Colonic mucosa (tissue), 4 donors: ENCODE measurements at places on chromosomes 13 and 19.

DNA sequence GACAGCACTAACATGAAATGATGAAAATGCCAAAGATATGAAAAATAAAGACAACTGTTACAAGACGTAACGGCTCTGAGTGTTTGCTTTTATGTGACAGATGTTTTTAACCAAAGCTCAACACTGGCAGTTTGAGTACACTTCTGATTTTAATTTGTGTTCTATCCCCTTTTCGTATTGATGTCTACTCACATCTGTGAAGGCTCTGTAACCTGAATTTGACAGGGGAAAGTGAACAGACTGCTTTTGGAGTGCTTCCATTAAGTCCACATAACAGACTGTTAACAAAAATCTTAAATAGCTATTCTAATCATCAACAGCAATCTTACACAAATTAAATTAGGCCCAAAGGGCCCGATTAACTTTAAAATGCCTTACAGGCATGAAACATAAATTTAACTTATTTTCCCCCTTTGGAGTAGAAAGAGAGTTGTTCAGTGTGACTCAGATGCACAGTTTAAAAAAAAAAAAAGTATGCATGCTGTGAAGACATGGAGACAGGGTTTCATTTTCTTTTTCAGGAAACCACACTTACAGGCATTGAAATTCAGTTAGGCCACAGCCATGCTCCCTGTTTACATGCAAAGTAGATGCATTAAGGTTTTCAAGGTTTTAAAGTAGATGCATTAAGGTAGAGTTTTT is 16.3 kb upstream of the RNASEH2B start:
- DNase-seq: no peak

- no peak for DNase-seq
These were observed 206.7 kb upstream of the RFC3 start for GRCh38 chr13:33611121-33611805.

DNA sequence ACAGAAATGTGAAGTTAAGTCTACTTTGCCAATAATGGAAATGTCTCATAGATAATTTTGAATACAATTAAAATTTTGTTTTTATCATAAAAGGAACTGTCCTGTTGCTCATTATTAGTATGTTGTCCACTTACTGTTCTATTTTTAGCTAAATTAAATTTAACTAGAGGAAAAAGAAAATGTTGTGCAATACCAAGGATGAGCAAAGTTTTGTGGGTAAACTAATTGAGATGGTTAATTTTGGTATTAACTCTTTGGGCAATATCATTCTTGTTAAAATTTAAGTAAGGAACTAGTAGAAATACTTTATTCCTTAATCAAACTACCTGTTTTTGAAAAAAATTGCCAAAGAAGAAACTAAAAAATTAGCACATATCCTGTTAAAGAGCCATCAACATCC is 43.5 kb downstream of the SOX1 start:
- DNase-seq: no peak

DNA sequence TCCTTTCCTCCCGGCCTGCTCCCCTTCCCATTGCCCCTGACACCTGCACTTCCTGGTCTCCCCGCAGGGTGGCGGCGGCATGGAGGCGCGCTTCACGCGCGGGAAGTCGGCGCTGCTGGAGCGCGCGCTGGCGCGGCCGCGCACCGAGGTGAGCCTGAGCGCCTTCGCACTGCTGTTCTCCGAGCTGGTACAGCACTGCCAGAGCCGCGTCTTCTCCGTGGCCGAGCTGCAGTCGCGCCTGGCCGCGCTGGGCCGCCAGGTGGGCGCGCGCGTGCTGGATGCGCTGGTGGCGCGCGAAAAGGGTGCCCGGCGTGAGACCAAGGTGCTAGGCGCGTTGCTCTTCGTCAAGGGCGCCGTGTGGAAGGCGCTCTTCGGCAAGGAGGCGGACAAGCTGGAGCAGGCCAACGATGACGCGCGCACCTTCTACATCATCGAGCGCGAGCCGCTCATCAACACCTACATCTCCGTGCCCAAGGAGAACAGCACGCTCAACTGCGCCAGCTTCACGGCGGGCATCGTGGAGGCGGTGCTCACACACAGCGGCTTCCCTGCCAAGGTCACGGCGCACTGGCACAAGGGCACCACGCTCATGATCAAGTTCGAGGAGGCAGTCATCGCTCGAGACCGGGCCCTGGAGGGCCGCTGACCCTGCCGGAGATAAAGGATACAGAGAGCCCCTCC is 1.7 kb downstream of the TRAPPC5 start:
- no peak for DNase-seq

- DNase-seq: no peak
These were observed 43.1 kb downstream of the PCCA start for GRCh38 chr13:100131863-100132574.

GRCh38 chr19:53977991-53978731 is 13.3 kb upstream of the CACNG6 start:
- DNase-seq: no peak

DNA sequence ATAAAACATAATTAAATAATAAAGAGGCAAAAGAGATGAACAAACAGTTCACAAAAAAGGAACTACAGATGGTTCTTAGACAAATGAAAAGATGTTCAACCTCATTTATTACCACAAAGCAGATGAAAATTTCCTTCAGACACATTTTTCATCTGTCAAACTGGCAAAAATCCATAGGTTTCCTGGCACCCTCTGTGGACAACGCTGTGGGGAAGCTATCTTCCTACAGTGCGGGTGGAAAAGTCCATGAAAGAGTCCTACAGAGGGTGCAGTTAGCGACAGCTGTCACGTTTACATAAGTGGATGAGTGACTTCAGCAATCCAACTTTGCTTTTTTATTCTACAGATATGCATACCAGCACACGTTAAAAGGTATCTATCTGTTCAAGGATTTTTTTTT is 30.3 kb upstream of the PDCD5 start:
- DNase-seq: no peak

- DNase-seq: no peak
These were observed 2.3 kb downstream of the ZNF780A start for GRCh38 chr19:40088299-40089047.

DNA sequence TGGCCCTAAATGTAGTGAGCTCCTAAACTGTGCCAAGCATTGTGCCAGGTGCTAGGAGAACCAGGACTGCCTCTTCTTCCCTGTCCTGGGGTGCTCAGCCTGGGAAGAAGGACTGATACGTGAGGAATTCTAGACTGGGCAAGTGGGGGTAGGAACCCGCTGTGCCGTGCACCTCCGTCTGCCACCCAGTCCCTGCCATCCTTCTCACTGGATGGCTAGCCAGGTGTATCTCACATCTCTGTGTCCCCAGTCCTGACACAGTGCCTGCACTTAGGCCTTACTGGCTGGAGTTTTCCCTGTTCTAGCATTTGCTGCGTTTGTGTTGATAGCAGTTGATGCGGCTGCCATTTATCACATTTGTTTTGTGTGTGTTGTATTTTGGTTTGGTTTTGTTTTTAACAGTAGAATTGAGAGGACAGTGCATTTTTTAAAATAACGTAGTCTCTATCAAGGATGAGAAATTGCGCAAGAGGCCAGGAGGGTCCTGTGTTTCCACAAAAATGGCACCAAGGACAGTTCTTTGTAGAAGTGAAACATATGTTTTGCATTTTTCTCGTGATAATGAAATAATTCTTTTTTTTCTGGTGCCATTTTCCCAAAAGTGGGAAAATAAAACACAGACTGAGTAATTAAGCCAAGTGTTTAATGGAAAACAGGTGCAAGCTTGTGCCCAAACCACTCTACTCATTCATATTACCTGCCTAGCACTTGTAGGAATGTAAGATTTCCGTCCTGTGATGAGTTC is 4.7 kb upstream of the GPR183 start:
- no peak for DNase-seq

DNA sequence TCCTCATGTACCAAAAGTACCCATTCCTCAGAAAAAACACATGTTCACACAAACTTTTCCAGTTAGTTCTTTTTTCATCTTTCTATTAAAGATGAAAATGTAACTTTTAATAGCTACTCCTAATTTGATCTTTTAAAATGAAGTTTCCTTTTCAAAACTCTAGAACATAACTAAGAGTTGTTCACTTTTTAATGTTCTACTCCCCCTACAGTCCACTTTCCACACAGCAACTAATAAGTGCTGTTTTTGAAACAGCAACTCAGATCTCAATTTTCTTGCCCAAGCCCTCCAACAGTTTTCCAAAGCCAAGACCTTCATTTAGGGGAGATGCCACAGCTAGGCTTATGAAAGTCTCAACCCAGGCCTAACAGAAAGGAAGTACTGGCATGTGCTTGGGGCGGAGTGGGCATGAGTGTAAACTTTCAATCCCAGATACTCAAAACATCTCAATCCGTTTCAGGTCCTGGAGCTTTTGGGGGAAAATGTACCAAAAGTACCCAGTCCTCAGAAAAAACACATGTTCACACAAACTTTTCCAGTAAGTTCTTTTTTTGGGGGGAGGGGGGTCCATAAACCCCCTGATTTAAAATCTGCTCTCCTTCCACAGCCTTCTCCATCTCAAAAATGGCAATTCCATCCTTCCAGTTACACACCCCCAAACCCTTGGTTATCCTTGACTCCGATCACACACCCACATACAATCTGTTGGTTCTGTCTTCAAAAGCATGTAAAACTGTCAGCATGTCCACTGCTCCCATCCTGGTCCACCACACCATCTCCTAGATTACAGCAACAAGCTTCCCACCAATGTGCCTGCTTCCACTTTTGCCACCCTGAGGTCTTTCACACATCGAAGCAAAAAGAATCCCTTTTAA is 2.0 kb downstream of the FBL start:
- DNase-seq: no peak

- DNase-seq: no peak
These were observed 109.9 kb downstream of the KLF12 start for GRCh38 chr13:74024314-74024713.

GRCh38 chr19:14054721-14055120 is 7.2 kb downstream of the PALM3 start:
- DNase-seq: no peak

- DNase-seq: no peak
These were observed 282.4 kb downstream of the MYO16 start for GRCh38 chr13:108911807-108912206.

GRCh38 chr13:60274655-60275054 is 110.9 kb upstream of the DIAPH3 start:
- DNase-seq: no peak

- no peak for DNase-seq
These were observed 133.3 kb downstream of the KLF12 start for GRCh38 chr13:74000876-74001275.

- DNase-seq: no peak
These were observed 6.0 kb upstream of the SULT2A1 start for GRCh38 chr19:47891923-47892666.

GRCh38 chr13:113539822-113540221 is 44.7 kb upstream of the TFDP1 start:
- no peak for DNase-seq

- no peak for DNase-seq
These were observed 36.1 kb downstream of the TBC1D4 start for GRCh38 chr13:75445717-75446499.

GRCh38 chr13:40252241-40252640 is 414.2 kb downstream of the FOXO1 start:
- no peak for DNase-seq

- DNase-seq: no peak
These were observed 19.9 kb downstream of the TINCR start for GRCh38 chr19:5547881-5548280.

DNA sequence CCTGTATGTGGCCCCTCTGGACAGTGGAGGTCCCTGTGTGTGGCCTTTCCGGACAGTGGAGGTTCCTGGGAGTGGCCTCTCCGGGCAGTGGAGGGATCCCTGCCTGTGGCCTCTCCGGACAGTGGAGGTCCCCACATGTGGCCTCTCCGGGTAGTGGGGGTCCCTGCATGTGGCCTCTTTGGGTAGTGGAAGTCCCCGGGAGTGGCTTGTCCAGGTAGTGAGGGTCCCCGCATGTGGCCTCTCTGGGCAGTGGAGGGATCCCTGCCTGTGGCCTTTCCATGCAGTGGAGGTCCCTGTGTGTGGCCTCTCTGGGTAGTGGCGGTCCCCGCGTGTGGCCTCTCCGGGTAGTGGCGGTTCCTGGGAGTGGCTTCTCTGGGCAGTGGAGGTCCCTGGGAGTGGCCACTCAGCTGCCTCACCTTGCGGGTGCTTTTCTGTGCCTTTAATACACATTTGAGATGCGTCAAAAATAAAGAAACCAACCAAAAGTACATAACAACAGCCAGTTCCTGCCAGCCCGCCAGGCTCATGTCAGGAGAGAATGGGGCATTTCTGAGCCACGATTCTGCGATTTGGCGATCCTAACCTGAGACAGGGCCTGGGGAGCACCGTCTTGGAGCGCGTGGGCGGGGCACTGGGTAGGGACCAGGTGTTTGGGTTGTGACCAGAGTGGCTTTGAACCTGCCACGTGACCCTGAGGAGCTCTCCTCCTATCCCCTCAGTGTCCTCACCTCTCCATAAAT is 194.7 kb downstream of the ZNF536 start:
- no peak for DNase-seq

DNA sequence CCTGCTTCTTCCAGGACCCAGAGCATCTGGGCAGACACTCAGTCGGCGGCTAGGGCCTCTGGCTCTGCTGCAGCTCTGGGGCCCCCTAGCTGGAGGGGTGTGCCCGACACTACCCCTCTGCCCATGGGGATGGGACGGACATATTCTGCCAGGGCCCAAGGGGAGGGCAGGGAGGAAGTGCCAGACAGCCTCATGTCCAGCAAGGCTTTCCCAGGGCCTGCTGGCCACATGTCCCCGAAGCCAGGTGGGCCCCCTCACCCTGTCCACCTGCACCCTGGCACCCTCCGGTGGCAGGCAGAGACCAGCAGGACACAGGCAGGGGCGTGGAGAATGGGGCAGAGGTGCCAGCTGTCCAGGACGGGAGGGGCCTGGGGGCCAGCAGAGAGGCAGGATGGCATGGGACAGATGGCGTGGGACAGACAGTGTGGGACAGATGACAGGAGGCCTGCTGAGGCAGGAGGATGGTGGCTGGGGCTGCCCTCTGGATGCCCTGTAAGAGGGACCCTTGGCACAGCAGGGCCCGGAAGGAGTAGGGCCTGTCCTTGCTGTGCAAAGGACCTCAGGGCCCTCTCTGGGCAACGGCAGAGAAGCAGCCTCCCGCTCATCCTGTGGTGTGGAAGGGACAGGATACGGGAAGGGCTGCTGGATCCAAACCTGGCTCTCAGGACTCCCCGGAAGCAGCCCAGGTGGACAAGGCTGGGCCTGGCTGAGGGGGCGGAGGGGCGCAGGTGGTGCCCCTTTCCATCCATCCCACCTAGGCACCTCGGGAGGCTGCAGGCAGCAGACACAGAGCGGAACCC is 29.1 kb downstream of the CEBPG start:
- no peak for DNase-seq

GRCh38 chr19:18366021-18366435 is 19.9 kb upstream of the GDF15 start:
- no peak for DNase-seq

DNA sequence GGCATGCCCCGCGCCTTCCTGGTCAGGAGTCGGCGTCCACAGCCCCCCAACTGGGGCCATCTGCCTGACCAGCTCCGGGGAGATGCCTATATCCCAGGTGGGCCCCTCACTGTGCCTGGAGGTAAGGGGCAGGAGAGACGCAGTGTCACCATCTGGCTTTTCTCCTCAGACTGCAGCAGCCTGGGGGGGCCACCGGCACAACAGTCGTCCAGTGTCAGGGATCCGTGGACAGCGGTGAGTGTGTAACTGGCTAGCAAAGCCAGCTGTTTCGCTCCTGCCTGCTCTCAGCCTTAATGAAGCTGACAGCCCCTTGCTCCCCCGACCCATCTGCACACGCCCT is 227 bp downstream of the OVOL3 start:
- no peak for DNase-seq
